ENCODE measurements at places on chromosomes 2 and 18. TPM values are rescaled to one million over a fixed set of nuclear protein-coding genes. Genes with fewer than 3 reads are reported as not detected.

DNA sequence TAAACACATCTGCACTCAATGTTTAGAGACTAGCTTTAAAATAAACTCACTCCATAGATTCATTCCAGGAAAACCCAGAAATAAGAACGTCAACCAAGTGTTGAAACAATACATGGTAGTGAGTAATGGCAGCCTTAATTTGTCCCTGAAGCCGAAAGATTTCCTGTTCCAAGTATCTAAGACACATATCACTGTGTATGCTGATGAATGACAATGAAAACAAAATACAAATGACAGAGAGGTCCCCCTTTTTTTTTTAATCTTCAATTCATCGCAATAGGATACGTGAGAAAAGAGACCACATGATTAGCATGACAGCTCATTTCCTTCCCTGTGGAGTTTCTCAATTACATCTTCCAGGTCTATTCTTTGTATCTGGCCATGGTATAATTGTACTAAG is 160.5 kb upstream of the STK17B start:
- no peak for DNase-seq

DNA sequence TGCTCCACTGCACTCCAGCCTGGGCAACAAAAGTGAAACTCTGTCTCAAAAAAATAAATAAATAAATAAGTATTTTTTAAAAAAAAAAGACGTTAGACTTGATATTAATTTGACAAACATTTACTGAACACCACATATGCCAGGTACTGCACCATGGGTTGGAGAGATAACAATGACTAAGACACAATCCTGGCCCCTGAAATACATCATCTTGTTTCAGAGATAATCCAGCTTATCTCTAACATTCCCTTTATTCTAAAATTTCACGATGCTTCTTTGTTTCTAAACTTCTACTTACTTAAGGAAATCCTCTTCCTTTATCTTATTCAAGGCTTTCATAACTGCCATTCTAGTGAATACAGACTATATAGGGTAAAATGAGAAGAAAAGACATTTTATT is 55.0 kb upstream of the PEX13 start:
- no peak for DNase-seq

The C2orf78 gene
- not detected for total RNA-seq

DNA sequence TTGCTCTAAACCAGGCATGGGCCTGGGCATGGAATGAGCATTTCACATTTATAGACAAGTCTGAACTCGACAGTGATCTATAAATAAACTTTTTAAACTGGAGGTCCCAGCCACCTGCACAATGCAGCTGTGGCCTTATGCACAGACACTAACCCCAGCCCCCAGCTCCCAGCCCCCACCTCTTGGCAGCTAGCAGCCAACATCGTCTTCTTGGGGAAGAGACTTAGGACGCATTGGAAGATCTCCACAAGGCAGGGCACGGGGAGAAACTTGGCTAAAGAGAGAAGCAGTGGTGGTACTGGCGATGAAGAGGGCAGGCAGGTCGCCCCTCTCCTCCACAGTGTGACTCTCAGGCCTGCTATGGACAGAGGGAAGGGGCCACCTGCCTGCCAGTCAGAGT is 213.2 kb downstream of the ANAPC1 start:
- DNase-seq: peak; percentile 26

The METTL8 gene
- 27.1 TPM for total RNA-seq

The DSG2 gene
- total RNA-seq: 32.9 TPM

The NEU4 gene
- total RNA-seq: 1.1 TPM

DNA sequence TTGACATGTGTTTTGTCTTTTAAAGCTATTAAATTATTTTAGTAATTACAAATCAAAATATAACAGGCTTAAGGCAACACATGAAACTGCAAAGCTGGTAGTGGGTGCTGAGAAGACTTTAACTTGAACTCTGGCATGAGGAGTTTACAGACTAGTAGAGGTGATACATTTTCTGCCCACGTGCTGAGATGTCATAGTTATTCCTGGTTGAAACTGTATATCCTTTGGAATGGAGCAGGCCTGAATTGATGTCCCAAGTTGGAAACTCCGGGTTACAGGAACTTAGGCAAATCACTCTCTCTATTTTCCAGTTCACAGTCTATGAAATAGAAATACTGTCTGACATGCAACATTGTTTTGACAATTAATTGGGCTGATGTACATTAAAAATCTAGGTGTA is 177.1 kb upstream of the NOL4 start:
- no peak for DNase-seq

- no peak for DNase-seq
Measured at GRCh38 chr18:36074435-36074834, 7.1 kb upstream of the RPRD1A start.

The CYS1 gene
- 0.80 TPM for total RNA-seq

GRCh38 chr2:175097297-175097696 is 70.7 kb downstream of the ATF2 start:
- DNase-seq: no peak

DNA sequence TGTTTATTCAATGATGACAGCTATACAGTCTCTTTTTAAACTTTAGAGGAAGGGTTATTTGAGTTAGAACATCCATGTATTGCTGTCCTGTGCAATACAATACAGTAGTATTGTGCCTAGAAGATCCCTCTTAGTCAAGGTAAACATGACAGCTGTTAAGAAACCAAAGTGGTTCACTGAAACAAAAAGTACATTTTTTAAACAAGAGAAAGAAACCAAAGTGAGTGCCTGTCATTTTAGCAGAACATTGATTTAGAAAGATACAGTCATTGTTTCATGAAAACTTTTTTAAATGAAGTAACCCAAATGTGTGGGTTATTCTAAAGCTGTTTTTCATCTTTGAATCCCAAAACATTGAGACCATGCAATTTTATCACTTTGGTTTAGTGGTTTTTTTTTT is 15.5 kb downstream of the ITPRID2 start:
- no peak for DNase-seq

DNA sequence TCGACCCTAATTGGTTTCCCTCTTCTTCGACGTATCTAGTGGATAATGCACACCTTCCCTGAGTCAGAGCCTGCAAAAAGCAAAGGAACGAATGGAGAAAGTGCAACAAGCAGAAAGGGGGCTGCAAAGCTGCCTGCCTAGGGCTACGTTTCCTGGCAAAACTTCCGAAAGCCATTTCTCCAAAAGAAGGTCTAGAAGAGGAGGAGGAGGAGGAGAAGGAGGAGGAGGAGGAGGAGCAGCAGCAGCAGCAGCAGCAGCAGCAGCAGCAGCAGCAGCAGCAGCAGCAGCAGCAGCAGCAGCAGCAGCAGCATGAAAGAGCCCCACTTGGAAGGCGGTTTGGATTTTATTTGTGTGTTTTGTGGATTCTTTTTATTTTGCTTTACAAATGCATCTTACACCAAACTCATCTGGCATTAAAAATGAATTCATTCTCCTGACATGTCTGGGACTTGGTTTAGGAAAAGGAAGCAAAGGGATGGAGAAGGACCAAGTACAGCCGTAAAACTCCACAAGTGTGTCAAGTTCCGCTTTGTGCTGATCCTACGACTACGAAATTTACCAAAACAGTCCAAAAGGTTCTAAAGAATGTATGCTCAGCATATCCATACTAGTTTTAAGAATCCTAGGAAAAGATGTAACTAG is 2.0 kb downstream of the TCF4 start:
- DNase-seq: no peak

The MOCOS gene
- total RNA-seq: 5.8 TPM

DNA sequence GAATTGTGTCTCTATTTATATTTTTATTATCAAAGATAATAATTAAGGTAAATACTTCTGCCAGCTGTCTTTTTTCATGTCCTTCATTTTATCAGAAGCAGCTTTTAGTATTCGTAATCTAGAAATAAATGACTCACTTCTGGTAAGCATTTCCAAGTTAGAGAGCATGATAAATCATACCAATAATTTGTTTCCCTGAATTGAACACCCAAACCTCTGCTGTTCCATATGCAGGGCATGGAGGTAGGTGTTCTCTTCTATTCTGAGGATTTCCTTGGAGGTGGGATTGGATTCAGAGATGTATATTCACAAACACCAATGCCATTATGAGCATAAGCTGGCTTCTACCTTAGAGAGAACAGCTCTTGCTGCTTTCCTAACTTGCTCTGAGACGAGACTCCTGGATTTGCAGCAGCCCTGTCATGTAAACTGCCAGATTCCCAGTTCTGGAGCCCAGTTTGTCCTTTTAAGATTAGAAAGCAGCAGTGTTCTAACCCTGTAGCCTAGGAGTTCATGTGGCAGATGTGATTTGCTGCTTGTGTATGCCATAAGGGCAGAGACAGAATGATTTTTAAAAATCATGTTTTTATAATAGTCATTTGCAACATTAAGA is 47.5 kb downstream of the SKA1 start:
- DNase-seq: no peak

- DNase-seq: no peak
Measured at GRCh38 chr2:73069041-73069854, 2.3 kb downstream of the SFXN5 start.

The OTOS gene
- total RNA-seq: not detected

The ZAP70 gene
- total RNA-seq: 1.3 TPM

The ACMSD gene
- total RNA-seq: not detected

- DNase-seq: no peak
Measured at GRCh38 chr2:42932271-42933151, 140.1 kb upstream of the HAAO start.

The DNPEP gene
- total RNA-seq: 78.6 TPM

- DNase-seq: no peak
Measured at GRCh38 chr2:30148850-30149249, 2.0 kb downstream of the YPEL5 start.

- no peak for DNase-seq
Measured at GRCh38 chr2:62492048-62492447, 13.9 kb downstream of the TMEM17 start.
